ENCODE measurements at places on chromosomes 13 and 19. TPM values are rescaled to one million over a fixed set of nuclear protein-coding genes. Genes with fewer than 3 reads are reported as not detected.

The F7 gene
- not detected for total RNA-seq

The C13orf46 gene
- total RNA-seq, result 1.7 TPM

The SHISA7 gene
- not detected for total RNA-seq

The TIMM44 gene
- 72.8 TPM for total RNA-seq

The SLITRK6 gene
- total RNA-seq, result 3.4 TPM

The KASH5 gene
- 0.39 TPM for total RNA-seq

The TDRD12 gene
- 0.25 TPM for total RNA-seq

The TTC9B gene
- total RNA-seq, result 0.59 TPM

The UBL3 gene
- total RNA-seq, result 24.4 TPM

The IGFL1 gene
- total RNA-seq, result 2.6 TPM

The ABCA7 gene
- total RNA-seq, result 29.9 TPM

The ZNF665 gene
- total RNA-seq, result 6.8 TPM
